Esophagus squamous epithelium (tissue), 5 donors: ENCODE measurements at places on chromosomes 13 and 19.
A peak's percentile ranks its signal among the peaks of the same experiment; 100 is the strongest.

DNA sequence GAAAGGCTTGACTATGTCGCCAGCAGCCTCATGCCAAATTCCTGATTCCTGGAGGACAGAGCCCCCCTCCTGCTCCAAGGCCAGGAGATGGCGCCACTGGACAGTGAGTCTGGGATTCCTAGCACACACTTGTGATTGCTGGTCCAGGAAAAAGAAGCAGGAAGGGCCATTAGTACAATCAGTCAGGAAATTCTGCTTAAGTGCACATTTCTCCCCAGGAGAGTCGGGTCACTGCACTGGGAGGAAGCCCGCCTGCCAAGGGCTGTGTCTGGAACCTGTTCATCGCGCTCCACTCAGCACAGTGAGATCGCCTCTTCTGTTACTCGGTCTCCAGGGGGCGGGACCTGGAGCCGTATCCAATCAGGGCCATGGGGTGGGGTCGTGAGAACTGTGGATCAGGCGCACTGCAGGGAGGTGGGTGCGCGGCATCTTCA lies 65.1 kb downstream of the ZNF823 start:
- no peak for DNase-seq

GRCh38 chr13:44236370-44236769 lies 137.3 kb upstream of the SERP2 start:
- no peak for DNase-seq

DNA sequence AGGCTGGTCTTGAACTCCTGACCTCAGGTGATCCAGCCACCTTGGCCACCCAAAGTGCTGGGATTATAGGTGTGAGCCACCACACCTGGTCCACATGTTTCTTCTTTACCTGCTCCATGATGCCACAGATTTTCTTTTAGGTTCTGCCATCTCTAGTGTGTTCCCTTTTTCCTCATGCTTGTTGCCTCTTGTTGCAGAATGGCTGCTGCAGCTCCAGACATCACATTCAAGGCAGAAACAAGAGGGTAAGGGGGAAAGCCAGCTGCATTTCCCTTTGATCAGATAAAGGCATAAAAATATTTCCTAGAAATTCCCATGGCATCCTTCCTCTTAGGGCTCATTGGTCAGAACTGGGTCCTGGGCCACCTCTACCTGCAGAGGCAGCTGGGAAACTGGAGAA lies 12.3 kb upstream of the CCDC124 start:
- DNase-seq: no peak

DNA sequence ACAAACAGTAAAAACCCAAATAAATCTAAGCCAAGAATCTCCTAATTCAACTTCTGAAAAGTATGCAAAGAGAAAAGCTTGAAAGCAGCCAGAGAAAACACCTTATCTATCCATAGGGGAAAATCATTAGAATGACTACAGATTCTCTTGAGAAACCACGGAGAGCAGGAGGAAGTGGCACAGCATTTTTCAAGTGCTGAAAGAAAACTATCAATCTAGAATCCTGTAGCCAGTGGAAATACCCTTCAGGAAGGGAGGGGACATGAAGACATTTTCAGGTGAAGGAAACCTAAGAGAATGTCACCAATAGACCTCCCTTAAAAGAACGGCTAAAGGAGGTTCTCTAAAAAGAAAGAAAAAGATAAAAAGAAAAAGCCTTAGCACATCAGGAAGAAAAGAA lies 66.2 kb upstream of the XPO4 start:
- DNase-seq: no peak

DNA sequence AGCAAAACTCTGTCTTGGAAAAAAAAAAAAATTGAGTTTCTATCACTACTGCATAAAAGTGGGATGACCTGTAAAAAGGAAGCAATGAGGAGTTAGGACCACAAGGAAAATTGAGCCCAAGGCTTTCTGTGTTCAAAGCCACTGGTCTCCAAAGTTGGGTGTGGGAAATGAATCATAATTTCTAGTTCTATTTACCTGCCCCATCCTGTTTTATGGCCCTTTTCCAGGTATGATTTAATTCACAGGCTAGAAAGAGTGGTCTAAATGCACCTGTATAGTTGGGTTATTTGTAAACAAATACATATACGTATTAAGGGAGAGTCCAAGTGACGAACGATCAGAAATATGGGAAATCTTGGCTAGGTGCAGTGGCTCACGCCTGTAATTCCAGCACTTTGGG lies 5.9 kb upstream of the DCAF15 start:
- DNase-seq: no peak

DNA sequence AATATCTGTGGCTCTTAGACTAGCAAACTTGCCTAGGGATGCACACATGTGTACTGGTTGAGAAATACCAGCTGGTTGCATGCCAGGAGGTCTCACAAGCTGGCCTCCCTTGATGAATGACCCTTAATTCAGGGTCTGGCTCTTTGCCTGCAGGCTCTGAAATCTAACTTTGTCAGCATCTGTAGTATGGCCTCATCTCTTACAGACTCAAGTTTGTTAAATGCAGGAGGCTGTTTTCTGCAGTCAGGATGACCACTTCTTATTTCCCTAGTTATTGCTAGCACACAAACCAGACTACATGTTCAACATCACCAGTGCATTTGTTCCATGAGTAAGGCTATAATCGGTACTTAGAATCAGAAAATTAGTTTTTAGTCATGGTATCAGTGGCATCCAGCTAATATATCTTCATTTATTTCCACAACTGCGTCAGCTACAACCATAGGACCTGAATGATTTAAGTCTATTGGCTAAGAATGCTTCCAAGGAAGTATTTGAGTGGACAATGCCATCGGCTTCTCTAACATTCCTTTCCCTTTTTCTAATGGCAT lies 23.3 kb upstream of the POSTN start:
- DNase-seq: no peak

- no peak for DNase-seq
Observed at GRCh38 chr13:23632741-23633140, 62.5 kb downstream of the TNFRSF19 start.

DNA sequence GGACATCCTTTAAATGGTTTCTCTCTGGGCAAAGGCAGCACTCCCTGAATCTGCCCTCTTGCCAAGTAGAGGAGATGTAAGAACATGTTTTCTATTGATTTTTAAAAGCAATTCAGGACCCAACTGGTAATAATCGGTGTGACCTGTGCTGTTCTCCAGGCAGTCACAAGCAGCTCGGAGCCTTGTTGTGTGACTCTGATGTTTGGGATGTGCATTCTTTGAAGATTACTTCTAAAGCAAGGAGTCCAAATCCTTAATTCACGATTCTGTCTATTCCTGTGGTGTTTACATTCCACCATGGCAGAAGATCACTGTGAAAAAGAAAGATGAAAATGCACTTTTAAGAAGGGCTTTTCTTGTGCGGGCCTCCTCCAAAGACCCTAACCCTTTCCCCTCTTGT lies 122.3 kb upstream of the ZNF536 start:
- DNase-seq: no peak

GRCh38 chr19:42595550-42596172 lies 937 bp upstream of the CEACAM8 start:
- no peak for DNase-seq

- no peak for DNase-seq
Observed at GRCh38 chr13:59946944-59947343, 216.8 kb downstream of the DIAPH3 start.

- DNase-seq: no peak
Observed at GRCh38 chr13:101520672-101521071, 68.2 kb downstream of the ITGBL1 start.

DNA sequence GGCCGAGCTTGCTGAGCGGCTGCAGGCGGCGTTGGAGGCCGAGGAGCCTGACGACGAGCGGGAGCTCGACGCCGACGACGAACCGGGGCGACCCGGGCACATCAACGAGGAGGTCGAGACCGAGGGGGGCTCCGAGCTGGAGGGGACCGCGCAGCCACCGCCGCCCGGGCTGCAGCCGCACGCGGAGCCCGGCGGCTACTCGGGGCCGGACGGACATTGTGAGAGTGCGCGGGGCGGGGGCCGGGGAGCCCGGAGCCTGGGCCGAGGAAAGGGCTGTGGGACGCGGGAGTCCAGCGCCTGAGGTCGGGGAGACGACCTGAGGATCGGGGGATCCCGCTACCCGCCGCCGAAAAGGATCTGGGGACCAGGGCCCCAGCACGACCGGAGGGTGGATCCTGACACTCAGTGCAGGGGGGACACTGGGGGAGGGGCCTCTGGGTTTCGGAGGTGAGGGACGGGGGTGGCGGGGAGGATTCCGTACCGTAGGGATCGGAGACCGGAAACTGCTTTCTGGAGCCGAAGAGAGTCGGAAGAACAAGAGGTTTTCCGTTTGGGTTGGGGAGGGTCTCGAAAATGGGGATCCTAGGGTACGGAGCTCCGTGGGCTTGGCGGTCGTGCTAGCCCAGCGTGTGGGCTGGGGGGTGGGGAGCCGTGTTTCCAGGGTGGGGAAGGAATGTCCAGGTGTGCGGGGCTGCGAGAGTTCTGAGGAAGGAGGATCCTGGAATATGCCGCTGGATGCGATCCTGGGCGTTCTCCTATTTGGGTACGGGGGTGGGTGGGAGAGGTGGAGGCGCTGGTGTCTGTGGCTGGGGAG lies 616 bp downstream of the HNRNPUL1 start:
- no peak for DNase-seq

DNA sequence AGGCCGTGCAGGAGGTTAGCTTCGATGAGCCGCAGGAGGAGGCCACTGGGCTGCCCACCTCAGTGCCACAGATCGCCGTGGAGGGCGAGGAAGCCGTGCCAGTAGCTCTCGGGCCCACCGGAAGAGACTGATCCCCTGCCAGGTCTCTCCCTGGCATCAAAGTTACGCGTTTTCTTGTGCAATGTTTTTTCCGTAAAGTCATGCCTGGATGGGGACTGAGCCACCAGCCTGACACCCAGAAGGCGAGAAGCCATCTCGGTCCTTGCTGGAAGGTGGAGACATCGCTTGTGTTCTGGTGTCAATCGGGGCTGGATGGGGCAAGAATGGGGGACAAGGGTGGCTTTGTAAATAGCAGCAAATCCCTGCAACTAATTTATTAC lies 3.4 kb upstream of the PIK3R2 start:
- DNase-seq: no peak

GRCh38 chr13:102558029-102558428 lies 38.8 kb upstream of the TPP2 start:
- no peak for DNase-seq

- peak; percentile 14 for DNase-seq
Observed at GRCh38 chr13:46181840-46182490, at the start of gene LCP1. TSS of gene LCP1 (minus strand) at chr13:46182177. CDS start at chr13:46159662, 22,515 bp downstream.

- DNase-seq: no peak
Observed at GRCh38 chr19:42573642-42574041, 21.1 kb downstream of the CEACAM8 start.

DNA sequence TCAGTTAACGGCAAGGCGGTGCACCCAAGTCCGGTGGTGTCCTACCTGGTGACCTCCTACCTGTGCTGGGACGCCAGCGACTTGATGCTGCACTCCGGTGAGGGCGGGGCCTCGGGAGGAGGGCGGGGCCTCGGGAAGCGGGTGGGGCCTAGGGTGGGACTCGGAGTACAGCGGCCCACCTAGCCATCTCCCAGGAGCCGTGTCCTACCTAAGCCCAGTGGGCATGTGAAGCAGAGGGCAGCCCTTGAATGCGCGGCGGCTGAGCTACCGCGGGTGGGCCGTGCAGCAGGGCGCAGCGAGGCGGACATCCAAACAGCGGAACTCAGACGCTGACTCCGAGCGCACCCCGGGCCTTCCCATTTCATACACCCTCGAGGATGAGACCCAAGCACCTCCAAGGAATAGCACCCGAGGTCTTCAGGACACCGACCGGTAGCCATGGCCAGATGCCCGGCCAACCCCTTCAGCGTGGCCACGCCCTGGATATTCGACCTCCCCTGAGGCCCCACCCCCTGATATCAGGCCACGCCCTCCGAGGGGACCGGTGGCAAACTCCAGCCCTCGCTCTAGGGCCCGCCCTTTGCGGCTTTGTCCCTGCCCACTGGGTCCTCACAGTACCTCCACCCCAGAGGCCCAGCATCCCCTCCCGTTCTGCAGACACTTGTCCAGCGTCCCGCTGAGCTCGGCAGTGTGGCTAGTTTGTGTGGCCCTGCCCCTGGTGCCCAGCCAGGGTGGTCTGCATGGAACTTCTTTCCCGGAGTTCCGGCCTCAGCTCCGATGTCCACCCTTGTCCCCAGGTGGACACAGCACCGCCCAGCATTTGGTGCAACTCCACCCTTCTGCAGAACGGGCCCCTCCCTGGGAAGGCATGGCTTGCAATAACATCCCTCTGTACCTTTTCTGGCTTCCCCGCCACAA lies 5.4 kb downstream of the KLK1 start:
- DNase-seq: no peak

DNA sequence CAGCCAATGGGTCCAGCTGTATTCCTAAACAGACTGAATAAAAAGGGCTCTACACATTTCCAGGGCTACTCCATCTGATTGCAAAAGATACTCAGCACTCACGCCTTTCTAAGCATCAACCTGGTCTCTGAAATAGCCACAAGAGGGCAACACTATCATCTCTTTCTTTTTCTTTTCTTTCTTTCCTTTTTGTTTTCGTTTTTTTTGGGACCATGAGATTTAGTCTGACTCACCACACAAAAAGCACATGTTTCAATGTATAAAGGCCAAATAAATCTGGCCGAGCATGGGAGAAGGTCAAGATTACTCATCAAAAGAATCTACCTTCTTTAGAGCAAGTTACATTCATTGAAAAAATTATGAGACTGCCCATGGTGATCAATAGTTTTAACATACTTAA lies 805.6 kb upstream of the ARGLU1 start:
- no peak for DNase-seq

DNA sequence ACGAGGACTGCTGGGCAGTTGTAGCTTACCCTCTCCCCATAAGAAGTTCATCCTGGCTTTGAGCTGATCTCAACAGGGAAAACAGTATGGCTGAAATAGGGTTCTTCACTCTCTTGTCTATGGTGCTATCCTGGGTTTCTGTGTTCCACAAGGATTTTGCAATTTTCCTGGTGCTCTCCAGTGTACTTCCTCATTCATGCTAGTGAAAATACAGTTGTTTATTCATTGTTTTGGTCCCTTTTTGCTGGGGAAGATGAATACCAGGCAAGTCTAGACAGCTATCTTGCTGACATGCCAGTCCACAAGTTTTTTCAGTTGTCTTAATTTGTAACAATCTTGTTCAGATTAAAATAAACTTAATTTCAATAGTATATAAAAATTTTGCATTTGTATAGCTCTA lies 306.5 kb downstream of the DLEU7 start:
- DNase-seq: no peak

- DNase-seq: no peak
Observed at GRCh38 chr19:6531163-6531955, 533 bp downstream of the TNFSF9 start.

GRCh38 chr13:52961256-52961910 lies 67.2 kb upstream of the OLFM4 start:
- no peak for DNase-seq
